ENCODE measurements at places on chromosomes 4 and X. TPM values are rescaled to one million over a fixed set of nuclear protein-coding genes. Genes with fewer than 3 reads are reported as not detected.

DNA sequence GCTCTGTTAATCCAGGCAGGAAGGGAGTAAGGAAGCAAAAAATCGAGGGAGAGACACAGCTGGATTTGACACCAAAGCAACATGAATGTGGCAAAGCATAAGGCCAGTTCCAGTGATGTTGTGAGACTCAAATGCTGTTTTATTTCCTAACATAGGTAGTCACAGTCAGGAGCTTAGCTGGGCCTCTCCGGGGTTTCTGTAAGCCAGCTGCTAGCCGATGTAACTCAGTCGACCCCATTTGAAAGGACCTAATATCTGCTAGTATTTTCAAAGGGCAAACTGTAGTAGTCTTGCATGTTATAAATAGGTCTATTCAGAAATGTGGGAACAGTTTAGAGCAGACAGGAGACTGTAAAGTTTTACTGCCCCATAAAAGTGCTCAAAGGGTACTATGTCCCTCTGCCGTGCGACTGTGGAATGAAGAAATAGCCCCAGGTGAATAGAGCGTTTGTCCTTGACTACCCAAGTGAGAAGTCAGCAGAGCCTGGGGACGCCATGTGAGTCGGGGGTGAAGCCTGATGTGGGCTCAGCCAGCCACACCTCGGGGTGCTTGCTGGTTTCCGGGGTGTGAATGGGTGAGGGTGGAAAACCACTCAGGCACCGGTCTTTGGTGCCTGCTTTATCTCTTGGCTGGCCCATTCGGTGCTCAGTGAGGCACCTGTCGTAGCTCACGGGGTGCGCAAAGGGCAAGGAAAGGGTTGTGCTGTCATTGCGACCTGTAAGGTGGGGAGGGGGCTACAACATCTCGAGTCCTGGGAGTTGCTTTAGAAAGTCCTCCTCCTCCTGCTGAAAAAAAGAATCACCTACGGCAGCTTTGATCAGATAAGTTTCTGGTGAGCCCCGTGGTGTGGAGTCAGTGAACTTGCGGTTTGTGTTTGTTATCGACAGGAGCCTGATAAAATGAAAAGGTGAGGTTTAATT lies 745 bp downstream of the TRIM2 start:
- DNase-seq = no peak

DNA sequence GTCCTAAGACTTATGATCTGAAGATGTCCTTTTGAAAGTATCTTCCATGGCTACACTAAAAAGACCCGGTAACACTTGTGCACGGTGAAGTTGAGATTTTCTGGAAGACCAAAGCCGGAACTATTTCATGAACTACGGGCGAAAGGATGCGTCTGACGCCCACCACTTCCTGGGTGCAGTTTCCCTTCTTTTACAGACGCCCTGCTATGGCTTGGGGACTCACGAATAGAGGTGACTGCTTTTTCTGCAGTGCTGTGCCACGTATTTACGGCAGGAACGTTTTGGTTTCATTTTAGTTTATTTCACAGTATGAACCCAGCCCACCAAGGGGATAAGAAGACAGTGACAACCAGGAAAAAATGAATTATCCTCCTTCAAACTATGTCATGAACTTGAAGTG lies 180.4 kb downstream of the AFAP1 start:
- DNase-seq = no peak

Gene MAGEB10
- not detected for total RNA-seq

DNA sequence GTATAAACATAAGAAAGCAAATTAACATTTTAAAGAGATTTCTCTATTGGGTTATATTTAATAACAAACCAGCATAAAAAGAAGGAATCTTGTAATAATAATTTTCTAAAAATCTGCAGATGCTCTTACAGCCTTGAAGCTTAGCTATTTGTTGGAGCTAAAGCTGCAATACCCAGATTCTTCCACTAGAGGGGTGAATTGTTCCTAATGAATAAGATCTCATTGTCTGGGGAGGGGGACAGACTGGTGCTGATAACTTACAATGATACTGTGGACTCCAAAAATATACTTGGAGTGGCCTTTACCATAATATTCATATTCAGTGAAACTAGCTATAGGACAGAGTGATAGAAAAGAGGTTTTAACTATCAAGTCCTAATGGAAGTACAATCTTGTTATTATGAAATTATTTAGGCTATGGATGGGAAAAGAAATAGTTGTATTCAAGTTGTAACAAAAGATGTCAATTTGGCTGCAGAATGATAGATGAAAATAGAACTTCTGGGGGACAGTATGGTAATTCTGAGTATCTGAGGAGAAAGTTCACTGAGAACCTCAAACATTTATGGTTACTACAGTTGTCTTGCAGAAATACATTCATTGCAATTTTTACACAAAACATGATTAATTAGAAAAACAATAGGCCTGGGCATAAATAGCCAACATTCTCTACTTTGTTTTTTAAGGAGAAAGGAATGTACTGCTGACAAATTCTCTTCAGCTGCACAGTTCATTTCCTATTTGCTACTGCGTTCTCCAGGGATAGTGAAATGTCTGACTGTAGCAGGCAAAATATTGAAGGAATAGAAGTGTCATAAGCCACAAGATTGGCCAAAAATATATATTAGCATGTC lies 443.3 kb downstream of the GBA3 start:
- peak; percentile 20 for DNase-seq

DNA sequence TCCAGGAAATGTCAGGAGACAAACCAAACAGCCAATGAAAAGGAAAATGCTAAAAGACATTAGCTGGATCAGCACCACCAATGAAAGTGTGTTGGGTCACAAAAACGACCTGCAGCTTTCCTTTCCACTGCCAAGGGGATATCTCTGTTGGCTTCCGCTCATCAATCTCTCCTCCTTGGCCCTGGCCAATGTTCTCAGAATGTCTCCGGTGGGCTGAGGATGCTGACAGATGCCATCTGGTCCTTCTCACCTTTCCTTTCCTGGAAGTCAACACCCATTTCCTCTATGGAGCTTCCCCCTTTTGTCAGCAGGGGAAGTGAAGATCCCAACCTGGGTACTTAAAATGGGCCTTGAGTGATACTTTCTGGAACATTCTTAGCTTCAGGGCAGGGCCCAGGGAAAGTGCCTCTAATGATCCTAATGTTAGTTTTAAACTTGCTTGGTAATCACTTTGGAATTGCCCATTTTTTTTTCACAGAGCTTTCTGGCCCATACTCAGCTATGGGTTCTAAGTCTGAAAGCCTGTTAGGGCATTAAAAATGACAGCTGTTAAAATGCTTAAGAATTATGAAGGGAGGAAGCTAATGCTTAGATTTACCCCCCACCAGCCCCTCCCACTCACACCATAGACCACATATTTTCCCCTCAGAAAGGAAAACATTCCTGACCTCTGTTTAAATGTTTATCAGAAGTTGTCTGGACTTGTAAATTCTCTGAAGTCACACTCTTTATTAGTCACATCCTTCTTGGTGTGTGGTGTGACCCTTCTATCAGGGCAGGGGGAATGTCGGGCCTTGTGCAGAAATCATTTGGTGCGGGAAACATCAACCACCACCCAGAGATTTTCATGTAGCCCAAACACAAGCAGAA lies 29.2 kb downstream of the IGFBP7 start:
- peak; percentile 89 for DNase-seq

Gene CXorf49
- 70.9 TPM for total RNA-seq

GRCh38 chr4:41461780-41462307 lies 76.1 kb upstream of the LIMCH1 start:
- DNase-seq = no peak

DNA sequence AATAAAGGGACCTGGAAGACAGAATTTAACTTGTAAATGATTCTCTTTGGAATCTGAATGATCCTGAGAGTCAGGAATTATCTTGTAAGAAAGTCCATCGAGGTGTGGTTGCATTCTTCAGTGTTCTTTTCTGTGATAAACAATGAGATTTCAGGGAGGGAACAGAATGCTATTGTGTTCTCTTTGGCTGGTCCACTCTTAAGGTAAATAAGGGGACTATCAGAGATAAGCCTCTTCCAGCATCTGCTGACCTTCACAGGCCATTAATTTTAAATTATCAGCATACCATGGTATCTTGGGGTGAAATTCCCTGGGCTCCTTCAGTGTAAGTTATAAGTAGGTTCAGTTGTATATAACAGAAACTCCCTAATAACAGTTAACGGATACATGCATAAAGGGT lies 107.1 kb upstream of the ARHGAP24 start:
- DNase-seq = no peak

Gene GABRB1
- total RNA-seq = 0.29 TPM

Gene CYP2U1
- total RNA-seq = 5.5 TPM

GRCh38 chr4:131367441-131367840 lies 1781.7 kb upstream of the PCDH10 start:
- no peak for DNase-seq

DNA sequence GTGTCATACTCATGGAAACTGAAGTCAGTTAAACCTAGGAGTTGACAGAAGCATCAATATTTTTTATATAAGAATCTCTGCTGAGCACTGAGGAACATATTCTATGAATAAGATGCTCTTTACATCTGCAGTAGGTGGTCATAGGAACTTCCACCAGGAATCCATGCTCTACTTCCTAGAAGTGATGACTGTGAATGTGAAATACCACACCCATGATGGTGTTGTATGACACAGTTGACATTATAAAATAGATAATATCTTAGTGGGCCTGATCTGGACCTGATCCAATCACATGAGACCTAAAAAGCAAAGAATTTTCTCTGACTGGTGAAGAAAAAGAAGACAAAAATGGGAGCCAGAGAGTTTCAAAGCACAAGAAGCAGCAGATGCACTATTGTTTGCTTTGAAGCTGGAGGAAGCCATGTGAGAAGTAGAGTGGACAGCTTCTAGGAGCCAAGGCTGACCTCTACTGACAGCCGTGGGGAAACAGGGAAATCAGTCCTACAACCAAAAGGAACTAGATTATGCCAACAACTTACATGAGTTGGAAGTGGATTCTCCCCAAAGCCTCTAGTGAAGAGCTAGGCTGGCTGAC lies 68.6 kb upstream of the HS3ST1 start:
- no peak for DNase-seq

- DNase-seq = no peak
Observed at GRCh38 chr4:159159611-159160010, 56.7 kb downstream of the RAPGEF2 start.

DNA sequence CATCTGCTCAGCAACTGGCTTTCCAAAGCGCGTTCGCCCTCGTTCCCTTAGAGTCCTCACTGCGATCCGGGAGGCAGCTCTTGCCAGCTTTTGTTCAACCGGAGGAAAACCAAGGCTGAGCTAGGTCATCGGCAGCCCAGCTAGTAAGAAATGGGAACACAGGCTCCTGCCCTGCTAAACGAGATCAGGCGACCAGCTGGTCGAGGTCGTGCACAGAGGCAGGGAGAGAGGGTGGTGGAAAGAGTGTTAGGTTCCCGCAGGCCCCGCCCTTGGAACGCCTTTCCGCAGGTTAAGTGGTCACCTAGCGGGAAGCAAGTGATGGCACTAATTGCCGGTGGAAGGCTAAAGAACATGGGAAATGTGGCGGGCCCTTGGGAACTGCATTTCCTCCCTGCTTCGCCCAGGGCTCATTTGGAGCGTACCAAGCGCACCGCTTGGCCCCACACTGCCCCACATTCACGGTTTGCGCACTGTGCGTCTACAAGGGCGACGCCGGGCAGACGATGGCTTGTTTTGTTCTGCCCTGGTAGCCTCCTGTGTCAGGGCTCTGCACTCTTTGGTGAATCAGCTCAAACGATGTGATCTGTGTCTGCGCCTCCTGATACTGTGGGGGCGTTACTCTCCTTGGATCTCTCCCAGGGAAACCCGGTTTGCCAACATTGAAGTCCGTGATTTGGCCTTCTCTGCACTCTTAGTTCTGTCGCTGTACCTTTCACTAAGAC lies 7.2 kb upstream of the PRDM8 start:
- no peak for DNase-seq

DNA sequence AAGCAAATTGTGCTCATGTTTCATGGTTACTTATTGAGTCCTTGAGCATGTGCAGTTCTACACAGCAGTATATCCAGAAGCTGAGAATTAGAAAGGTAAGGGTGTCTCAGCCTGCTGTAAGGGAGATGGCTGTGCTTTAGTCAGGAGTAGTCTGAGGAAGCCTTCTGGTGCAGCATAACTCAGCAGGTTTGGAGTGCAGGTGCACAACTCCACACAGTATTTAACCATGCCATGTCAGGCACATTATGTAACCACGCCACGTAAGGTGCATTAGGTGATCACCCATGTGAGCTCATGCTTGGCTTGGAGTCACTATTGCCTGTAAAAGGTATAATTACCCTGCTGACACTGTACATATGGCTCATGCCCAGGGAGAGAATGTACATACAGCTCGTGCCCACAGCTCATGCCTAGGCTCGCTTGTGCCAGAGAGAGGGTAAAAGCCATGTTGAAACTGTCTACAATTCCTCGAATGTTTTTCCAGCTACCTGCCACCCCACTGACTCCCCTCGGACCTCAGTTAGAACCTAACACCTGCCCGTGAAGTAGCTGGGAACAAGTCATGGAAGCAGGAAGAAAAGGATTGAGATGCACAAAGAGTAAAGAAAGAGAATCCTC lies 37.8 kb downstream of the UCHL1 start:
- DNase-seq = no peak

- DNase-seq = no peak
Observed at GRCh38 chrX:5774446-5774845, 454.2 kb downstream of the NLGN4X start.

Gene CYLC1
- not detected for total RNA-seq

GRCh38 chrX:8813036-8813435 lies 11.9 kb upstream of the FAM9A start:
- DNase-seq = no peak

GRCh38 chr4:177118596-177118995 lies 191.1 kb upstream of the NEIL3 start:
- peak; percentile 19 for DNase-seq

- no peak for DNase-seq
Observed at GRCh38 chr4:566508-567295, 9.4 kb downstream of the TMEM271 start.

Gene MAGEA1
- total RNA-seq = not detected

DNA sequence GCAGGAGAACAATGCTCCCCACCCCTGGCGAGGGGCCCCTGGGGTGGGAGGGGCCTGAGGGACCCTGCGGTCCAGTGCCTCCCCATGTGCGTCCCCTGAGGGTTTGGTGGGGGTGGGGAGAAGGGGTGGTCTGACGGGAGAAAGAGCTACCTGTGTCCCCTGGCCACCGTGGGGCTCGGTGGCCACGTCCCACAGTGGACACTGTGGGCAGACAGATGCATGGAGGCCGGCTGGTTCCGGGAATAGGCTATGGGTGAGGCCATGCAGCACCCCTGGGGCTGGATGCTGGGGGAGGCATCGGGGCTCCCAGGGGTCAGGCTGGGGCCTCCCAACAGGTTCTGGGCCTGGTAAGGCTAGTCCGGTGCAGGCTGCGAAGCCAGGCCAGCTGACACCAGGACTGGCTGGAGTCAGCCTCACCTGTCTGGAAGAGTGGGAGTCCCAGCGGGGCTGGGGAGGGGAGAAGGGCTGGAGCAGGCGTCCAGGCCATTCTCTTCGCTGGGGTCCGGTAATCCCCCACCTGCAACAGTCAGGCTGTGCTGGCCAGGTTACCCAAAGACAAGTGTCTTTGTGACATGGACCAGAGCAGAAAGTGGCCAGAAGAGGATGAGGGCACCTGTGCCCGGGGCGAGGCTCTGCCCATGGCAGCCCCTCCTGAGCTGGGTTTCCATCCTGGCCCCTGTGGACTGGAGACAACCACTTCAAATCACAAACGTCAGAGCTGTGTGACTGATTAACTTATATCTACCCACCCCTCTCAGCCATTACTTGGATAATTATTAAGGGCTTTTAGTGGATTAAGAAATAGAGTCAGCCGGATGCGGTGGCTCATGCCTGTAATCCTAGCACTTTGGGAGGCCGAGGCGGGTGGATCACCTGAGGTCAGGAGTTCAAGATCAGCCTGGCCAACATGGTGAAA lies 1.4 kb upstream of the FAM53A start:
- peak; percentile 74 for DNase-seq
